Right ventricle myocardium inferior (tissue), 1 donor: ENCODE measurements at places on chromosomes 2 and 18.

GRCh38 chr18:51342815-51343214 is 145.3 kb upstream of the MEX3C start:
- no peak for DNase-seq

- DNase-seq: no peak
Measured at GRCh38 chr2:45699032-45699658, 47.7 kb downstream of the PRKCE start.

- DNase-seq: peak; percentile 70
Measured at GRCh38 chr18:37299471-37300304, 265.9 kb downstream of the CELF4 start.

- DNase-seq: no peak
Measured at GRCh38 chr2:37802899-37803379, 122.1 kb upstream of the RMDN2 start.

- DNase-seq: no peak
Measured at GRCh38 chr2:1744151-1744445, 217 bp downstream of the PXDN start.

DNA sequence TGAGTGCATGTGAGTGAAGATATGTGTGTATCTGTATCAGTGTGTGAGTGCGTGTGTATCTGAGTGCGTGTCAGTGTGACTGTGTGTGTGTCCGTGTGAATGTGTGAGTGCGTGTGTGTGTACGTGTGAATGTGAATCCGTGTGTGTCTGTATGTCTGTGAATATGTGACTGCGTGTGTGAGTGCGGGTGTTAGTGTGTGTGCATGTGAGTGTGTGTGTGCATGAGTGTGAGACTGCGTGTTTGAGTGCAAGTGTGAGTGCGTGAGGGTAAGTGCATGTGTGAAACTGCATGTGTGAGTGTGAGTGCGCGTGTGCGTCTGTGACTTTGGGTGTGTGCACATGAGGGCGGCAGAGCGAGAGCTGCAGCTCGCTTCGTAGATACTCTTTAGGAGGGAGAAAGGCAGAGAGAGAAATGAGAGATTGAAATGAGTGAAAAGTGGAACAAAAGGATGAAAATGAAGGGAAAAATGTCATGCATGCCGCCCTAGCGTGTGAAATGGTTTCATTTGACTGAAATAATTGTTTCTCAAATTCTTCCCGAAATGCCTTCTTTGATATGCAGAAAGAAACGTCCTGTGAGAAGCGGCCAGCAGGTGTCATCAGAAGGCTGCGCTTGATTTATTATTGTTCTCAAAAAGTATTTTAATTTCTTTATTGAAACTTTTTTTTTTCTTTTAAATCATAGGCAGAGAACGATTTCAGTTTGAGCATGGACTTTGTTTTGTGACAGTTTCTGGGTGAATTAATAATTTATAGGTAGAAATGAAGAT is 25.6 kb downstream of the ZNF407 start:
- DNase-seq: no peak
